HT-29 (cell line): ENCODE measurements at places on chromosomes 3 and 15.
A peak's percentile ranks its signal among the peaks of the same experiment; 100 is the strongest.

DNA sequence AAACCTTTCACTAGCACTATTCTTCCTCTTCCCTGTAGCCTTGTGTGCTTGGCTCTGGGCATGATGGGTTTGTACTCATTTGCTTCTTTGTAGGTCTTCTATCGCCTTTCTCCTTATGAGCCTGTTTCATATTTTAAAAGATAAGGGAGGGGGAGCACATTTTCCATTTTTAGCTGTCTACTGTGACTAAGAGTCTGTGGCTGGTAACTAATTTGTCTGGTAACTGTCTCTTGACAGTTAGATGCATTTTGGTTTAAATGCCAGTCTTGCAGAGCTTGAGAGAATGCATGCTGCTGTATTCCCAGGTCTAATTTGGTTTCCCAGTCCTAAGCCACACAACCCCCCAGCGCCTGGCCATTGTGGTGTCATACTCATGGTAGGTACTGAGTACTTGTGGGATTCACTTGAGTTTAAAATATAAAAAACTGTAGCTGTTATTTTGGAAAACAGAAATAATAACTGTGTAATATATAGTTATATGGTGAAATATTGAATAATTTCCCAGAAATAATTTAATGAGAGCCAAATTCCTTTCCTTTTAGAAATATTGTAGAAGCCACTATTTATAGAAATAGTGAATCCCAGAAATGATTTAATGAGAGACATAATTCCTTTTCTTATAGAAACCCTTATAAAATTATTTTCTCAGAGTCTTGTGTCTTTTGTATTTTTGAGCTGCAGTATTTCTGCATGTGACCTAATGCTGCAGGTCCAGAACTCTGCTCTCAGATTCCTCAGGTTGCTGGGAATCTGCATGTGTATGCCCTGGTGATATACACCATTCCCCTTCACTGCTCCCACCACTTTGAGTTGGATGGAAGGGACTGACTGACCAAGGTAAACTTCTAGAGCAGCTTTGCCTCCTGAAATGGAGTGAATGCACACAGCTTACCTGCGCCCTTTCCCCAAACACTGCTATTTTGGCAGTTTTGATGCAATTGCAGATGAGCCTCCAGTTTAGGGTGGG is 13.9 kb upstream of the GPR171 start:
- DNase-seq: no peak

- DNase-seq: no peak
Measured at GRCh38 chr3:525415-525814, 328.9 kb downstream of the CHL1 start.

GRCh38 chr3:79140708-79141107 is 627.1 kb downstream of the ROBO1 start:
- DNase-seq: no peak

DNA sequence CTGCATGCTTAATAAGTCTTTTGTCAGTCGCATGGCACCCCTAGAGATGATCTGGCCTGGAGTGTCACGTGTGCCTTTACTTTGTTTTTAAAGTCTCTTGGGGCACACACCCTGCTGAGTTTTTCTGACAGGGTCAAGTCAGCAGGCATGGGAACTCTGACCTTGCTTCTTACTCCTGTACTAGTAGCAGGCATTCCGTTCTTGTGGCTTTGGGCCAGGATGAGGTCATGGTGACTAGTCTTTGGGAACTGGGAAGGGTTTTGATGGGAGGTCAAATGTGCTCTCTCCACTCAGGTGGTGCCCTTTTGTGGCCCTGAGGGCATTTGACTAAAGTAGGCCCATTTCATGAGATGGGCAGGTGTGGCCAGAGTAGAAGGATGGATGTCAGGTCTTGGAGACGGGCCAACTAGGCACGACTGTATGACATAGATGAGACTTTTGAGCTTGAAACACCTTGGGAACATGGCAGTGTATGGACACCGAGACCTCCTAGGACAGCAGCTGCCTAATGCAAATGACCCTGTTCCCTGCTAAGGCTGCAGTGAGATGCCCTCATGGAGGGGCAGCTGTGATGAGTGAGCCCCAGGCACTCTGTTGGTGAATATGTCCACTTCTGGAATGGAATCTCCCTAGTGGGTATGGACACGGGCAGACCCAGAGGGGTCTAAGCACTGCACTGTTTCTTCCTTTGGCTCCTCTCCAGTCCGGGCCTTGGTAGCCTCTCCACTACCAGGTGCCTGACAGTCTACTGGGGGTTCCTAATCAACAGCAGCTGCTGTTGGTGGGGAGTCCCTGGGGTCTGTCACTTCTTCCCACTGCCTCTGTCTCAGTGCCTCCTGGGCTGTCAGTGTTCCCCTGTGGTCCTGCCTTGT is 16.4 kb downstream of the SRPRB start:
- peak; percentile 80 for DNase-seq

DNA sequence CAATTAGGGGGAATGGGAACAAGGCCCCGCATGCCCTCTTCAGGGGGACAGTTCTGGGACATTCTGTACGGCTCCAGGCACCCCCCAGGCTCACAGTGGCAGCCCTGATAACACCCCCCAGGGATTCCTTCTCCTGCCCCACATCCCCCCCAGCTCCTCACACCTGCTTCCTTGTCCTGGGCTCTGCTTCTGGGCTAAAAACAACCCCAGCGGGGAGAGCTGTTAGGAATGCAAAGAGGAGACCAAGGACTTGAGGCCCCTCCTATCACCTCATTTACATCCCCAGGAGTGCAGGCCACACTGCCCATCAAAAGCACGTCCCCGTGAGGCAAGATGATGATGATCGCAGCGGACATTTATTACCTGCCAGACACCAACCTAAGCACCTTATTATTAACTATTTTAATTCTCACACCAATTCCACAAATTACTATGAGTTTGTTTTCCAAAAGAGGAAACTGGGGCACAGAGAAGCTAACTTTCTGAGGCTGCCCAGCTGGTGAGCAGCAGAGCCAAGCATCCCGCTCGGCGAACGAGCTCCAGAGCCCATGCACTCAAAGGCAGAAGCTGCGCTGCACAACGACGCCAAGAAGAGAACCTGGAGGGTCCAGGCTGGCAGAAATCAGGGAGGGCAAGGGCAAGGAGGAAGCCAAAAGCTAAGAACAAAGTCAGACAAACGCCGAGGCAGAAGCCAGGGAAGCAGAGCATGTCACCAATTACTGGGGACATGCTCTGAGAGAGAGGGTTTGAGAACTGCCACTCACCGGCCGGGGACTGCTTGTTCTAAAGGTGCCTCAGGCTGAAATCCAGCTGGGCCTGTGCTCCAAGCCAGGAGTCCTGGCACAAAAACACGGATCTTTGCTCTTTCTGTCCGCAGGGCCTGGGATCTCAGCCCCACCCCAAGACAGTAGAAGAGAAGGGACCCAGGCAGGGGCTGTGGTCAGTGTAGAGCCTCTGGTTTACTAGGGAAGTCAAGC is 76.2 kb upstream of the NSMCE3 start:
- no peak for DNase-seq

- no peak for DNase-seq
Measured at GRCh38 chr3:166527325-166527724, 690.1 kb upstream of the BCHE start.
